ENCODE measurements at places on chromosomes 5 and 9.

DNA sequence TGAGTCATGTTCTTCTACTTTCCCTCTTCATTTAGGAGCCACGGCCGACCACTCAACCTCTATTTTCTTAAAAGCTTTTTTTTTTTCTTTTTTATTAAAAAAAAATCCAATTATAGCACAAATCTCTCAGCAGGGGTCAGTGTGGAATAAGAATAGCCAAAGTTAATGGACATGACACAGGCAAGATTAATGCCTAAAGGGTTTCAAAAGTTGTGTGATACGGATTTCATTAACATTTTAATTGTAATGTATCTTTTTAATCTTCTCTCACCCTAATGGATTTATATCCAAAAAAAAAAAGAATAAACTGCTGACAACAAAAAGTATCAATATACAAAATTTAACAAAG, 5.4 kb downstream of the NACC2 start:
- no peak for DNase-seq

GRCh38 chr5:154345255-154345952, 100.4 kb upstream of the SAP30L start:
- no peak for DNase-seq

DNA sequence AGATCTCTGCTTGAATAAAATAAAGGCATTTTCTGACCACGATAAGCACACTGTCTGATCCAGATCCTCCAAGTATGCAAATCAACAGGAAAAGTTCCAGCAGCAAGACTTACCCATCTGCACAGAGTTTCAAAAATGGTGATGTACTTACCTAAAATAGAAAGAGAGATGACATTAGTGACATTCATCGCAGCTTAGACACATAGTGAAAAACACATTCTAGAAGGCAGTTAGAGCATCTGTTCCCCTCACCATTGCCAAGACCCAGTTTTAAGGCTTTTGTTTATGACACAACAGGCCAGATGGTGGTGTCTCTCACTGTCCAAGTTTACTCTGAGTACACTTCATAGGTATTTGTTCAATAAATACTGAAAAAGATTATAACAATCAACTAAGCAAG, 207.7 kb downstream of the PDE4D start:
- DNase-seq, result no peak

DNA sequence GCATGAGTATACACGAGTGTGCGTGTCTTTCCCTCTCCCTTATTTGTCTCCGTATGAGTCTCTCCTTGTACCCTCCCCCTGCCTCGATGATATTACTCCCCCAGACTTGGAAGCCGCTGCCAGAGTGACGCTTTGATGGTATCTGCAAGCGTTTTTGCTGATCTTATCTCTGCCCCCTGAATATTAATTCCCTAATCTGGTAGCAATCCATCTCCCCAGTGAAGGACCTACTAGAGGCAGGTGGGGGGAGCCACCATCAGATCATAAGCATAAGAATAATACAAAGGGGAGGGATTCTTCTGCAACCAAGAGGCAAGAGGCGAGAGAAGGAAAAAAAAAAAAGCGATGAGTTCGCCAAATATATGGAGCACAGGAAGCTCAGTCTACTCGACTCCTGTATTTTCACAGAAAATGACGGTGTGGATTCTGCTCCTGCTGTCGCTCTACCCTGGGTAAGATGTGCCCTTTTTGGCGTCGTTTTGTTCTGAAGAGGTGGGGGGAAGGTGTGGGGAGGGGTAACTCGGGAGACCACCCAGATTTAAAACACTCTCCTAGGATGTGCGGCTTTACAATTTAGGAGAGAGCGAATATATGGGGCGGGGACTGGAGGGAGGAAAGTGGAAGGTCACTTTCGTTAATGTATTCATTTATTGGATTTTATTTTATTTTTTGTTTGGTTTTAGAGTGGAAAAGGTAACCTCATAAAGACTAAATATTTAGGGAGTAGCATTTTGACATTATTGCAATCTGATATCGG, at the start of gene GABRG2:
Gene GABRG2, plus strand, starts transcription at position 119 of the 757 bp plus-strand sequence. Its CDS starts 227 bp downstream, at position 346.
- DNase-seq, result no peak

DNA sequence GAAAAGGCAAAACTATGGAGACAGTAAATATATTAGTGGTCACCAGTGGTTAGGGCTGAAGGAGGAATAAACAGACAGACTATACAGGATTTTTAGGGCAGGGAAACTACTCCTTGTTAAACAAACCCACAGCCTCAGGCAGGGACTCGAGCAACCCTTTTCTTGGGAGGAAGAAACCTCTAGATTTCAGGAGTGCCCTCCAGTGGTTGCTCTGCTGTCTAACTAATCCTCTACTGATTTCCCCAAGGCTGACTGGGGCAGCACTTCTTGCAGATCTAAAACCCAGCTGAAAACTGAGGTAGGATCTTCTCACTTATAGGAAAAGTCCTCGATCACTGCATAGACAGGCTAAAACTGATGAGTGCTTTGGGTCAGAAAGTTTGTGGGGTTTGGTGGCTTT, 176.8 kb downstream of the ISOC1 start:
- no peak for DNase-seq

- DNase-seq, result no peak
Measured at GRCh38 chr5:179227580-179228311, 117.5 kb downstream of the ADAMTS2 start.

DNA sequence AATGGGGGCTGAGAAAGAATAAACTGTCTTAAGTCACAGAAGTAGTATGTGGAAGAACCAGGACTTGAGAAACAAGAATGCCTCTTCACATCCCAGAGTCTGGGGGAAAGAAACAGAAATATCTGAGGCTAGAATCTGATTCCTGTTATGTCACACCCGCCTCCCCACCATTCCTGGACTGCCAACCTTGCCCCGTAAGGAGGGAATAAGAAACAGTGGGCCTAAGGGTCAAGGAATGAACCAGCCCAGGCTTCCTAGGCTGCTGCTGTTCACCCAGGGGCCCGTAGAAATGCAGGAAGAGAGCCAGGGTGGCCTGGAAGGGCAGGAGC, 4.3 kb downstream of the PCDH1 start:
- DNase-seq, result no peak

DNA sequence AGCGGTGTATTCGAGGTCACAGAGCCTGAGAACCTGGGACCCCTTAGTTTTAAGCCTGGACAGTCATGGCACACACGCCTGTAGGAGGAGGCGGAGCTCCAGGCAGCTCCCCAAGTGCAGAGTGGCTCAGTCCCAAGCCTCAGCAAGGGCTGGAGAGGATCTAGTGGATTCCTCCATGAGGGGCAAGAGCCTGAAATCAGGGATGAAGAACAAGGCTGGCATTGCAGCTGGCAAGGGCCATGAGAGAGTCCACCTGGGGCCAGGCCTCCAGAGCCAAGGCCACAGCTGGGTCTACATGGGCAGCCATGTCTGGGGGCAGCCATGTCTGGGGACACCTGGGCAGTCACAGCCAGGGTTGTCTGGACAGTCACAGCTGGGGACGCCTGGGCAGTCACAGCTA, 21.9 kb downstream of the ADAMTSL2 start:
- DNase-seq, result no peak

DNA sequence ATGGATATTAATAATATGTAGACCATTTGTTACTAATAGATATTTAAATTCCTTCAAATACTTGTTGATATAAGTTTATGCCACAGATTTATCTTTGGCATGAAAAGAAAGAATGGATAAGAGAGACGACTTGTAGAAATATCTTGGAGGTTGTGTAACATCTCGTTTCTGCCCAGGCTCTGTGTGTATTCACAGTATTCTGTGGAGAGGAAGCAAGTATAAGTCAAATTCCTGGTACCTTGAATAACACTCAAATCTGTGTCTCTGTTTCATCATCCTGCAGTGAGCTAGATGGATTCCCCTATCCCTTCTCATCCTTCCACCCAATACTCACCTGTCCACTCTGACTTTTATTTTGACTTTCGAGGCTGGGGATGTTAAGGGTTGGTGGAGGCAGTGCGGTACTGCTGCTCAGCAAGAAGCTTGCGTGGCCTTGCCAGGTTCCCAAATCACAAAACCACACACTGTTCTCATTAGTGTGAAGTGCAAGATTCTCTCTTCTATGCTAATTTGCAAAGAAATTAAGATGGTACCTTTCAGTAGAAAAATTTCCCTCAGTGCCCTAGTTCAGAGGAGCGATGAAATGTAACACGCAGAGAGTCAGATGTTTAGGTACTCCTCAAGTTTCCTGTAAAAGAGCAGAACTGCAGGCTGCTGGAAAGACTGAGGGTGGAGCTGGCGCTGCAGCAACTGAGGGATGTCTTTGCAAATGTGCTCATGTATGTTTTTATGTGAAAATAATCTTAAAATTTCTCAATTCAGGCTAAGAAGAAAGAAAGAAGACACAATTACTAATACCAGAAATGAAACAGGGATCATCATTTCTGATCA, 42.6 kb upstream of the ANKRD18A start:
- no peak for DNase-seq

DNA sequence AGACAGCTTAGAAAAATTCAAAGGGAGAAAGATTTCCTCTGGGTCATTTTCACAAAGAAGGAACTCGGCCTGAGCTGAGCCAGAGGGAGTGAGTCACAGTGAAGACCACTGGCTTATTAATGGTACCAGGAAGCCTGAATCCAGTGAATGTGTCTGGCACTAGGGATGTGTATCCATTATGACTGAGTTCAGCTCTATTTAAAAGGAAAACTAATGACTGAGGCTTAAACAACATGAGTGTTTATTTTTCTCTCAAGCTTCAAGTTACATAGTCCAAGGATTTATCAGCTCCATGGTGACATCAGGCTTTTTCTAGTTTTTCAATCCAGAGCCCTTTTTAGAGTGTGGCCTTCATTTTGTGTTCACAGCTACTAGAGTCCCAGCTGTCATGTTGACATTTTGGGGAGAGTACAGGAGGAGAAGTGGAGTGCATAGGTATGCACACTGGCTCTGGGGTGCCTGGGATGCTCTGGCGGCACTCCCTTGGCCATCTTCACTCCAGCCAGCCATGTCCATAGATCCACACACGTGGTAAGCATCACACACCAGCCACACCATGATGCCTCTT, 159.5 kb upstream of the ERCC6L2 start:
- DNase-seq, result no peak

DNA sequence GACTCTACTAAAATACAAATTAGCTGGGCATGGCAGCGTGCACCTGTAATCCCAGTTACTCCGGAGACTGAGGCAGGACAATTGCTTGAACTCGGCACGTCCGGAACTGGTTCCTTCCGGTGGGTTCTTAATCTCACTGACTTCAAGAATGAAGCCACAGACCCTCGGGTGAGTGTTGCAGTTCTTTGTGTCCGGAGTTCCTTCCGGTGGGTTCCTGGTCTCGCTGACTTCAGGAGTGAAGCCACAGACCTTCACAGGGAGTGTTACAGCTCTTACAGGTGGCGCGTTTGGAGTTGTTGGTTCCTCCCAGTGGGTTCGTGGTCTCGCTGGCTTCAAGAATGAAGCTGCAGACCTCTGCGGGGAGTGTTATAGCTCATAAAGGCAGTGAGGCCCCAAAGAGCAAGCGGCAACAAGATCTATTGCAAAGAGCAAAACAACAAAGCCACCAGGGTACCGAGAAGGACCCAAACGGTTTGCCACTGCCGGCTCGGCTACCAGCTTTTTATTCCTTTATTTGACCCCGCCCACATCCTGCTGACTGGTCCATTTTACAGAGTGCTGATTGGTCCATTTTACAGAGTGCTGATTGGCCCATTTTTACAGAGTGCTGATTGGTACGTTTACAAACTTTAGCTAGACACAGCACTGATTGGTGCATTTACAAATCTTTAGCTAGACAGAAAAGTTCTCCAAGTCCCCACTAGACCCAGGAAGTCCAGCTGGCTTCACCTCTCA, 28.6 kb upstream of the SLC6A19 start:
- DNase-seq, result no peak

DNA sequence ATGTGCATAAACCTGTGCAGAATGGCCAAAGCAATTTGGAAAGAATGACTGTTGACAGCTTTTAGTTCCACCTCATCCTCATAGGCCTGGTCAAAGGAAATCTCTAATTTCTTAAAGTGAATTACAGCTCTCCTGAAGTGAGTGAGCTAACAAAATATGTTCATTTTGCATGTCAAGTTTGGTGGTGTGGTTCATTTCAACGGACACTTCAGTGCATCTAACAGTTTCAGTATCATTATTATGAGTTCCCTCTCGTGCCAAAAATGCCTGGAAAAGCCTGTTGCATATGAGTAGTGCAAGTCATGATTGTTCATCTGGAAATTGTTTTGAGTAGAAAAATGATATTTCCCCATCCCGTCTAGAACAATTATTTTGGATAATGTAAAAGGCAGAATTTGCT, 53.2 kb upstream of the HMHB1 start:
- no peak for DNase-seq

DNA sequence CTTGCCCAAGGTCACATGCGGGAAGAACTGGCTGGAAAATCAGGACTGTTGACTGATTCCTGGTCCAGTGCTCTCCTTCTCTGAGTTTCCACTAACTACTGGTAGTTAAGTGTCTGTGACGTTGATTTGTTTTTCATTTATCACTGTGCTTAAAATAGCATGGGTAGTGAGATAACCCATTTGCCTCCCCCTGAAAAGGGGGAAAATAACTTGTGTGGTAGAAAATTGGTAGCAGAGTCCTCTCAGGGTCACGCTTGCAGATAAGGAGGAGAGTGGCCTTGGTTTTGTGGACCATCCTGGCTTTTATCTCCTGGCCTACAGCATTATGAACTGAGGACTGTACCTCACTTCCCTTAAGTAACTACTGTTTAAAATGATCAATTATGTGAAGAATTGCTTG, 10.9 kb downstream of the FUBP3 start:
- no peak for DNase-seq

DNA sequence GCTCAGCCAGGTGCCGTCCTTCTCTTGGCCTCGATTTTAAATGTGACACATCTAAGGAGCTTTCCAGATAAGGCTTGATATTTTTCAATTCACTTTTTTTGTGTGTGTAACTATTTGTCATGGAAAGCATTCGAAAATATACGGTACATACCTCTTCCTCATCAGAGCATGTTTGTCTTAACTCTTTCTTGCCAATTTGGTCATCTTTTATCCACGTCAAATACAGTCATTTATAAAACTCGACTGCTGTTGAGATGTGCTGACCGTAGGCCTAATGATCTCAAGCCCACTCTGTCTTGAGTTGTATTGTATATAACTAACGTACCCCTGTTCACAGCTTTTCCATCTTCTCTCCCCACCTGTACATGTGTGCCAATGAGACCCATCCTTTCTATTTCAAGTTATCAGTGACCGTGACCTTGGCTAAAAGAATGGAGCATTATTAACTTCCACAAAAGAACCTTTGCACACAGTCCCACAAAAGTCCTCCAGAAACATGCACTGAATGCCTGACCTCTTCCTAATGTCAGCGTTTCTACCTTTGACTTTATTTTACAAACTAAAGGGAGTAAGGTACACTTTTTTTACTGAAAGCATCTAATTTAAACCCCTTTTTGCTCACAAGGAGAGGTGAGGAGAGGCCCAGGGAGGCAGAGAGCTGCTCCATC, 61.6 kb downstream of the IPPK start:
- DNase-seq, result no peak

- DNase-seq, result no peak
Measured at GRCh38 chr5:73022471-73023169, 66.8 kb downstream of the FCHO2 start.

DNA sequence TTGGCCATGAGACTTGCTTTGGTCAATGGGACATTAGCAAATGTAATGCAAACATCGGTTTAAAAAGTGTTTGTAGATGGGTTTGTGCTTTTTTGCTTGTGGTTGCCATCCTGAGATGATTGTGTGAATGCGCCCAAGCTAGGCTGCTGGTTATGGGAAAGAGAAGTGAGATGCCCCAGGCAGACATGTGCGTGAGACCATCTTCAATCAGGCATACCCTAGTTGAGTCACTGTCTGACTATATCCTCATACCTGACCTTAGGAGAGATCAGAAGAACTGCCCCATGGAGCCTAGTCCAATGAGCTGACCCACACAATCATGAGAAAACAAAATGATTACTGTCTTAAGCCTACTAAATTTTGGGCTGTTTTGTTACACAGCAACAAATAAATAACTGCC, 36.8 kb upstream of the ZNF608 start:
- DNase-seq, result no peak

All from left ventricle myocardium inferior (tissue), 1 donor.